ENCODE measurements at places on chromosomes 6 and 20.

- no peak for DNase-seq
- H3K4me1 ChIP-seq: no peaks in the 10 kb centered on the region
- no peaks in the 10 kb centered on the region for H3K27me3 ChIP-seq
- H3K36me3 ChIP-seq: no peaks in the 10 kb centered on the region
- no peak overlapping the region for H3K4me3 ChIP-seq
- no peak overlapping the region for H3K27ac ChIP-seq
These were observed 74.6 kb downstream of the ATRN start for GRCh38 chr20:3545401-3545925.

DNA sequence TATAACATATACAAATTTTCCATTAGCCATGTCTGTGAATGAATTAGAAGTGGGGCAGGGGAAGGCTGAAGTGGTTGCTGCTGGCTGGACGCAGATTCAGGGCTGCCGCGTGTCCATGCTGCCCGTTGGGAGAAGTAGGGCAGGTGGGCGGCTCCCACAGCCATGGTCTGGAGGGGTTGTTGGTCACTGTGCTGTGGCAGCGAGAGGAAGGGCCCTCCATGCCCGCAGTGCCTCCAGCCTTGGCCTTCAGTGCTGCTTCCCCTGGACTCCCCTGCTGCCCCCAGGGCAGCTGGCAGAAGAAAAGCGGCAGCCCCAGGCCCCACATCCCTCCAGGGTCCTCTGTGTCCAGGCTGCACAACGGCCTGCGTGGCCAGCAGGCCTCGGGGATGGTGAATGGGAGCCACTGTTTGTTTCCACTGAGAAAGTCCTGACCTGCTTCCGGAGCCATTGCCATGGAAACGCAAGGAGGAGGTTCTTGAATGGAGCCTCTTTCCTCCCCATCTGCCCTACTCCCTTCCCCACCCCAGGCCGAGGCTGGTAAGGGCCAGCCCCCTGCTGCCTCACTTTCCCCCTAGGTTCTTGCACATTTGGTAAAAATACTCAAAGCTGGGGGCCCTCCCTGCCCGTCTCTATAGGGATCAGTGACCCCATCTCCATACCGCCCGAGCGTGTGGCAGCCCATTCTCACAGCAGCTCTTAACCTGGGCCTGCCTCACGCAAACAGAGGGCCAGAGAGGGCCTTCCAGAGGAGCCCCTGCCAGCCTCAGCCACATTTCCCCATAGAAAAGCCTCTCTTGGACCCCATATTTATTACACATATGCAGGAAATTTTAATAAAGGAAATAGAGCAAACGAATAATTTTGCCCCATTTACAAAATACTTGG is 113.3 kb downstream of the SASH1 start:
- no peak overlapping the region for H3K27ac ChIP-seq
- peaks cover 7% of the 10 kb centered on the region for H3K4me1 ChIP-seq
- peak; percentile 20 for DNase-seq
- H3K27me3 ChIP-seq: no peaks in the 10 kb centered on the region
- no peaks in the 10 kb centered on the region for H3K36me3 ChIP-seq

GRCh38 chr6:46983007-46983411 is 59.1 kb downstream of the ADGRF1 start:
- no peaks in the 10 kb centered on the region for H3K36me3 ChIP-seq
- H3K27ac ChIP-seq: no peak overlapping the region
- H3K27me3 ChIP-seq: no peaks in the 10 kb centered on the region
- DNase-seq: peak; percentile 5
- H3K4me3 ChIP-seq: no peak overlapping the region
- H3K4me1 ChIP-seq: no peaks in the 10 kb centered on the region

- no peaks in the 10 kb centered on the region for H3K36me3 ChIP-seq
- no peaks in the 10 kb centered on the region for H3K4me1 ChIP-seq
- H3K4me3 ChIP-seq: peak overlapping the region; percentile 50
- DNase-seq: peak; percentile 99
- H3K27ac ChIP-seq: no peak overlapping the region
These were observed 10.6 kb downstream of the TFAP2A start for GRCh38 chr6:10404107-10404798.

Measured in neural progenitor cell (in vitro differentiated cells).